NCI-H1092 treated with DMSO at 0.1 percent for 48 hours (cell line): ENCODE measurements at places on chromosomes 11 and 22.
A peak's percentile ranks its signal among the peaks of the same experiment; 100 is the strongest.

GRCh38 chr11:4416816-4417215, 23.3 kb upstream of the TRIM21 start:
- DNase-seq = no peak

GRCh38 chr22:30312053-30312452, 14.7 kb downstream of the TBC1D10A start:
- no peak for DNase-seq

- peak; percentile 2 for DNase-seq
Measured at GRCh38 chr11:63639199-63639832, 25.1 kb upstream of the PLAAT3 start.

DNA sequence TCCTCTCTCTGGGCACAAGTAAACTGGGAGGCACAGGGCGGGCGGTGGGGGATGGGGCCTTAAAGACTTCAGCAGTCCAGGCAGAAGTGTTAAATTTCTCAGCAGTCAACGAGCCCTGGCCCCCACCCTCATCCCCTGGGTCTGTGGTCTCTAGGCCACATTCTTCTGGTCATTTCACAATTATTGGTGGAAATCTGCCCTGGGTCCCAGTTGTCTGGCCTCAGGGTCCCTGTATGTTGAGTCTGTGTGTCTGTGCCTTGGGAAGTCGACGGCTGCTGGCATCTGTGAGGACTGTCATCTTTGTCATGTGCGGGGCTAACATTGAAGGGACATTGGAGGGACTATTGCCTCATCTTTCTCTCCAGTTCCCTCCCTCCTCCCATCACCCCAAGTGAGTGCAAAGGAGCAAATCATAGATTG, 1.7 kb downstream of the TSPAN18 start:
- DNase-seq = no peak

DNA sequence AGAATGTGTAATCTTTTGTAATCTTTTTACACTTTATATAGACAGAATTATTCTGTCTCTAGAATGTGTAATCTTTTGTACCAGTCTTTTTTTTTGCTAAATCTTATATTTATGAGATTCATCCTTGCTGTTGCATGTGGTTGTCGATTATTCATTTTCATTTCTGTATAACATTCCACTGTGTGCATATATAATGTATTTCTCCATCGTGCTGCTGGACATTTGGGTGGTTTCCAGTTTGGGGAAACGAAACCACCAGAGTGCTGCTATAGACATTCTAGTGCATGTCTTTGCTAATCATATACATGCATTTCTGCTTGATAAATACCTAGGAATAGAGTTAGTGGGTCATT, 146.5 kb downstream of the GRIK4 start:
- no peak for DNase-seq

DNA sequence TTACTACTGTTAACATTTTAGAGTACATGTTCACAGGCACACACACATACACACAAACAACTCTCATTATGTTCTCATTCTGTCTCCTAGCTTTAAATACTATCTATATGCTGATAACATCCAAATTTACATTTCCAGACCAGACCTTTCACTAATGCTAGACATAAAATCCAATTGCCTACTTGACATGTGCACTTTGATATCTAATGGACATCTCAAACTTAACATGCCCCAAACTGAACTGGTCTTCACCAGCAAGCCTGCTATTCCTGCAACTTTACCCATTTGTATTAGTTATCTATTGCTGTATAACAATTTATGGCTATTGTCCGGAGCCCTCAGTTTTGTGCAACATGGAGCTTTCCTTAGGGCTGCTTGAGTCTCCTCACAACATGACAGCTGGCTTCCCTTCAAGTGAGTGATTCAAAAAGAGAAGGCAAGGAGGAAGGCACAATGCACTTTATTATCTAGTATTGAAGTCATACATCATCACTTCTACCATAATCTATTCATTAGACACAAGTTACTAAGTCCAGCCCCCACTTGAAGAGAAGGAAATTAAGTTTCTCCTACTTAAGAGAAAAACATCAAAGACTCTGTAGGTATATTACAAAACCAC, 3.0 kb downstream of the SLC36A4 start:
- DNase-seq = no peak

- DNase-seq = no peak
Measured at GRCh38 chr11:88508418-88508758, 170.9 kb upstream of the CTSC start.

- no peak for DNase-seq
Measured at GRCh38 chr11:119436711-119437110, 13.7 kb upstream of the THY1 start.

DNA sequence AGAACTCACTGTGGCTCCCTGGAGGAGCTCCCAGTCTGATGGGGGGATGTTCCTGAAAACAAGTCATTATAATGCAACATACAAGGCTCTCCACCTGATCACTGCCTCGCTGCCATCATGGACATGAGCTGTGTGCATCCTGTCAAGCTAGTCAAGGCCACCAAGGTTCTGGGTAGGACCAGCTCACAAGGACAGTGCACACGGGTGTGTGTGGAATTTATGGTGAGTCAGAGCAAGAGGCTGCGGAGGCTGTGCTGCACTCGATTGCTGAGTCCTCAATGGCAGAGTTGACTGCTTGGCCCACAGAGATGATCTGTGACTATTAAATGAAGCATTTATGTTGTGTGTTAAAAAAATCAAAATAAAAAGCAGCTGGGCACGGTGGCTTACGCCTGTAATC, 96.6 kb downstream of the SEZ6L start:
- no peak for DNase-seq

GRCh38 chr11:119153049-119153818, 4.4 kb downstream of the ABCG4 start:
- no peak for DNase-seq

GRCh38 chr11:68014157-68014946, 4.2 kb downstream of the ALDH3B1 start:
- no peak for DNase-seq

- no peak for DNase-seq
Measured at GRCh38 chr11:69983897-69984438, 94.1 kb upstream of the ANO1 start.

GRCh38 chr11:34278693-34279297, 79.0 kb downstream of the ABTB2 start:
- no peak for DNase-seq

GRCh38 chr11:95585752-95586077, 203.9 kb downstream of the FAM76B start:
- DNase-seq = no peak

DNA sequence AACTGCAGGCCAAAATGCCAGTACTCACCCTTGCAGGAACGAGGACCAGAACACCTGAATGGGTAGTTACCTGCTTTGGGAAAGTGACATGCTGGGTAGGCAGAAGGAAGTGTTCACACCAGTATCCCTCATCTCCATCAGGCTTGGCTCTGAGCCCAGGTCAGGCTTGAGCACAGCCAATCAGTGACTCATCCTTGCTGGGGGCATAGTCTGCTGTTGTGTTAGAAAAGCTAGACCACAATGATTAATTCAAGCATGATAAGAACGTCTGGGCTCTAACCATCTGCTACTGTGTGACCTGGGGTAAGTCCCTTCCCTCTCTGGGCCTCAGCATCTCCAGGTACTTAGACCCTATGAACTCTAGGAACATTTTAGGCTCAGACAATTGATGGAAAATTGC, 450.4 kb downstream of the MIAT start:
- peak; percentile 38 for DNase-seq

- DNase-seq = no peak
Measured at GRCh38 chr11:102307727-102308038, 9.6 kb upstream of the BIRC3 start.

GRCh38 chr11:85826116-85826855, 15.3 kb upstream of the SYTL2 start:
- peak; percentile 4 for DNase-seq

- DNase-seq = no peak
Measured at GRCh38 chr11:88807349-88807748, 258.4 kb downstream of the GRM5 start.

GRCh38 chr22:38657045-38657909, 839 bp downstream of the CBY1 start:
- DNase-seq = no peak

- DNase-seq = no peak
Measured at GRCh38 chr11:69030301-69030700, 17.3 kb upstream of the MRGPRF start.

DNA sequence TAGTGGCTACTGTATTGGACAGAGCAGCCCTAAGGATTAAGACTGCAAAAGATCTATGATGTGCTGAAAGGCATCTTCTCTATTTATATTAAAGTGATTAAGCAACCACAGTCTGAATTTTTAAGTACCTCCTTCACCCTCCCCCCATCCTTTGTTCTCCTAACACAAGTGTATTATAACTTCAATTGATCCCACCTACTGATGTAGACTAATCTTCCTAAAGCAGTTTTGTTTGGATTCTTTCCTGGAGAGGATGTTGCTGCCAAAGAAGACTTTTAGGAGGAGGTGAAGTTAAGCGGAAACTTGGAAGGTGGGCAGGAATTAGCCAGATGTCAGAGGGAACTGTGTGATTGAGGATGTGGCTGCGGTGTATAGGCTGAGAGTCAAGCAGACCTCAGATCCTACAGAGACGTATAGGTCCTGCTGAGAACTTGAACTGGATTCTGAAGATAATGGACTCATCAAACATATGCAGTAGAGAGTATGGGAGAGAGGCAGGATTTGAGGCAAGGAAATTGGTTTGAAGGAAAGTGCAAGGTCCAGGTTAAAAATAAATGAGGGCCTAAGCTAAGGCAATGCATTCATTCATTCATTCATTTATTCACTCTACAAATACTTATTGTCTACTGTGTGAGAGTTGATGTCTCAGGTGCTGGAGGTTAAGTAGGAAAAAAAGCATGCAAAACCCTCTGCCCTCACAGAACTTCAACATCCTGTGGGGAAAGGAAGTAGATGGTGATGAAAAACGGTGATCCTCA, 5.2 kb upstream of the RASSF10 start:
- DNase-seq = no peak

DNA sequence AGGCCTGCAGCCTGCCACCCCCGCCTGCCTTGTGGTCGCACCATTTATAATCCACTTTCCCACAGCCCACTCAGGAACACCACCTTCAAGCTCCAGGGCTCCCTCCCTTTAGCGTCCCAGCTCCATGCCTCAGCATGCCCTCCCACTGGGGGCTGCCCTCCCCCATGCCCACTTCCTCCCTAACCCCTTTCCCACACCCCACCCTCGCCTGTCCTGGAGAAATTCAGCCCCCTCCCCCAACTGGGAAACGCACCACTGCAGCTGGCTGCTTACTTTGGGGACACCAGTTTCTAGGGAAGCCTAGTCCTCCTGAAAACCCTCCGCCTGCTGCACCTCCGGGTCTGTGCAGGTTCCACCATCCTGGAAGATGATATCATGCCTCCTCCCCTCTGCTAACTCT, 3.4 kb upstream of the YPEL1 start:
- no peak for DNase-seq

DNA sequence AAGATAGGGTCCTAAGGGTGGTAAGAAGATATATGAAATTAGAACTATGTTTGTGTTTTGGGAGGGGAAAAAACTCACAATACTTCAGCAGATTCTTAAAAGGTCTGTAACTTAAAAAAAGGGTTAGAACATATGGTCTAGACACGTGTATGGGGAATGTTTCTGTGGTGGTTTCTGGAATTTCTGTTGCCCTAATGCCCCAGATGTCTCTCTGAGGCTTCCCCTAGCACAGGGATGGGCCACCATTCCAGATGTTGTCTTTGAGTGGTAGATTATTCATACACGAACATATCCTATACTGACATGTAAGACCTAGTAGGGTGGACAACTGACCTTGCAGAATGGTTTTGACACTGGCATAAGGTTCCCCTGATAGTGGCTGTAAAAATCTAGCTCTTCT, 26.2 kb downstream of the EHF start:
- no peak for DNase-seq

DNA sequence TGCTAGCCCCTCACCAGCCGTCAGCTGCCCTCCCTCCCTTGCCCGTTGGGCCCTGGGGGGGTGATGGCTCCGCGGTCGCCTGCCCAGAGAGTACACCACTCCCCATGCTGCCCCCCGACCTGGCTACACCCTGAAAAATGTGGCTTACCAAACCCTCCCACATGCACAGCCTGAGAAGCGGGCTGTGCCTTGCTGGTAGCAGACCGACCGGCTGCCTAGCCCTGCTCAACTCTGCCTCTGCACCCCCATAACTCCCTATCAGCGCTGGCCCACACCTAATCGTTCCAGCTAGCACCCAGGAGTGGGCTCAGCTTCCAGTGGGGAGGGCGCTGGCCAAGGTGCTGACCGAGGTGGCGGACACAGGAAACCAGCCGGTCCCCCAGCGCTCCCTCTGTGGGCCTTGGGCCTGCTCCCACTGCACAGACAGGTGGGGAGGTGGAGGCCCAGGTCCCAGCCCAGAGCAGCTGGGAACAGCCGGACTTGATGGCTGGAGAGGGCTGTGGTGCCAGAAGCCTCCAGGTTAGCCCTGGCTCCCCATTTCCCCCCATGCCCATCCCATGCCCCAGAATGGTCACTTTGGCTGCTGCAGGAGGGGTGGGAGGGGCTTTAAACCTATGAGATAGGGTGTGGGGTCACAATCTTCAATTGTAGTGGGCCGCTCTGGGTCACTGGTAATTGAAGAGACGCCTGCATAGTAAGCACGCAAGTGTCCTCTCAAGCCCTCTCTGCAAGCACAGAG, 32.1 kb upstream of the PRODH start:
- no peak for DNase-seq

DNA sequence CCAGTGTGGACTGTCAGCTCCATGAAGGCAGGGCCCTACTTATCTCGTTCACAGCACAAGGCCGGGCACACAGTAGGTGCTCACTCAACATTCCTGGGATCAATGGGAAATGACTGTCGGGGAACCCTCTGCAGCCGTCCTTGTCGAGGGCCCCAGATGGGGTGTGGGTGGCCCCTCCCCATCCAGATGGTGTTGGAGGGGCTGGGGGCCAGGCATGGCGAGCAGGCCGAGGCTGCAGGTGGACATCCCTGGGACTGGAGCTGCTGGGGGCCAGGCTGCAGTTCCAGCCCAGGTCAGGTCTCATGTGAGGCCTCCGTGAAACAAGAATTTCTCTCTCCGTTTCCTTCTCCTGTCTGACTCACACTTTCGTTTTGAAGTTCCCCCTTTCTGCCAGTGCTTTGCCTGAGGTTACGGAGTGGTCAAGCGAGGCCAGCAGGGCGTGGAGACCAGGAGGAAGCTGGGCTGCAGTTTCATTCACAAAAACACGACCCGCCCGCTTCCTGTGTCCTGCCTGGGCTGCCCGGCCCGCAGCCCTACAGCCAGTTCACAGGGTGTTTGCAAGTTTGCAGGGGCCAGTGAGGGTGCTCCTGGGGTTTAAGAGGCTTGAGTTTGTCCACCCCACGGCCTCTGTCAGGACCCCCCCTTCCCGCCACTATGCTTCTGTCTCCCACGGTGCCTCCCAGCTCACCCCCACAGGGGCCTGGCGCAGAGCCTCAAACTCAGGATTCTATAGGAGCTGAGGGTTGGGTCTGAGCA, 4.5 kb downstream of the MYEOV start:
- DNase-seq = no peak
